Right lobe of liver (tissue), 6 donors: ENCODE measurements at places on chromosomes 6 and 20. TPM values are rescaled to one million over a fixed set of nuclear protein-coding genes. Genes with fewer than 3 reads are reported as not detected.

The ACTL10 gene
- total RNA-seq, result 0.69 TPM

The B3GAT2 gene
- not detected for total RNA-seq

DNA sequence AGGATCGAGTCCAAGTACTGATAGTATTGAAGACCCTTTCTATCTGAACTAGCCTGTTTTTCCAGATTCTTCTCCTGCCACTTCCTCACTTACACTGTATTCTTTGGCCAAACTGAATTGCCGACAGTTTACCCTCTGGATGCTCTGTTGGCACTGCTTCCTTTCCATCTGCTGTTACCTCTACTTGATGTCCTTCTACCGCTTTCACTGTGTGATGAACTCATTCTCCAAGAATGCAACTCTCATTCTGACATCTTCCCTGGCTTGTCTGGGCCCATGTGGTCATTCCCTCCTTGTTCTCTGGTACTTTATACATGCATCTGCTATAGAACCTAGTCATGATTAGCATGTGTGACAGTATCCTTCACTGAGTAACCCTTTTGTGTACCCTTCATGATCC is 16.3 kb downstream of the RPRD1B start:
- DNase-seq, result no peak

DNA sequence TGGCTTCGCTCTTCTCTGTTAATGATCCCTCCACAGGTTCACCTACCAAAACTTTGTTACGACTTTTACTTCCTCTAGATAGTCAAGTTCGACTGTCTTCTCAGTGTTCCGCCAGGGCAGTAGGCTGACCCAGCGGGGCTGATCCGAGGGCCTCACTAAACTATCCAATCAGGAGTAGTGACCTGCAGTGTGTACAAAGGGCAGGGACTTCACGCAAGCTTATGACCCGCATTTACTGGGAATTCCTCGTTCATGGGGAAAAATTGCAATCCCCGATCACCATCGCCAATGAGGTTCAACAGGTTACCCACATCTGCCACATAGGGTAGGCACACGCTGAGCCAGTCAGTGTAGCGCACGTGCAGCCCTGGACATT is 771.4 kb upstream of the DEFB115 start:
- no peak for DNase-seq

The MTFR2 gene
- total RNA-seq, result 0.68 TPM

- no peak for DNase-seq
Measured at GRCh38 chr20:3980260-3981131, 34.9 kb downstream of the RNF24 start.

DNA sequence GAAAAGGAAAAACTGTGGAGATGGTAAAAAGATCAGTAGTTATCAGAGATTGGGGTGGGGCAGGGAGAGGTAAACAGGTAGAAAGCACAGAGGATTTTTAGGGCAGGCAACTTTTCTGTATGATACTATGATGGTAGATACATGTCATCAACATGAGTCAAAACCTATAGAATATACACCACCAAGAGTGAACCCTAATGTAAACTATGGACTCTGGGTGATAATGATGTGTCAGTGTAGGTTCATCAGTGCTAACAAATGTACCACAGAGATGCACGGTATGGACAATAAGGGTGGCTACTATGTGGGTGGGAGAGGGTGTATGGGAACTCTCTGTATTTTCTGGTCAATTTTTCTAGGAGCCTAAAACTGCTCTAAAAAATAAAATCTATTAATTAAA is 18.5 kb downstream of the PACSIN1 start:
- no peak for DNase-seq

GRCh38 chr6:116866281-116866871 is 10.7 kb upstream of the RFX6 start:
- DNase-seq, result no peak

DNA sequence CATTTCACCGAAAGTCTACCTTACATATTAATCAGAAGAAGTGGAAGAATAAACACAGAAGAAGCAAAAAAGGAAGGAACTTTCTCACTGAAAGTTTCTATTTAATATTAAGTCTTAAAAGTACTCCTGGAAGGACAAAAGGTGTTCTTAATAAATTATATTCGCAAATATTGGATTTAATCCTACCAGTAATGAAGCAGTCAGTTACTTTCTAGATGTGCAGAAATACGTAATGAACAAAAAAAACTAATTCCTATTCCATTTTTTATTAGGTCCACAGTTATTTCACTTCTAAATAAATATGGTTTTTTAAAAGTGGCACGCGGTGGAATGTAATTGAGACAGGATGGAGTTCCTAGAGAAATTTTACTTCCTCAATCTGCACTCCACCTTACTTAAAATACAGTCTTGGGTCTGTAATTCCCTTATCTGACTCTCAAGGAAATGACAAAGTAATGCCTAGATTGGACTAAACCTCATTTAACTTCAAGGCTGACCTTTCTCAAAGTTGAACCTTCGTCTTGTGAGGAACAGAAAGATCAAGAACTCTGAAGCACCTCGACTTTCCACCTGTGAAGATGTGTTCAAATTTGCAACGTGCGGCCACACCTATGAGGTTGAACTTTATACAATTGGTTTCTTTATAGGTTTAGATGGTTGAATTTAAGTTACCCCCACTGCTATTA is 1.1 kb upstream of the TRAM2 start:
- DNase-seq, result no peak

DNA sequence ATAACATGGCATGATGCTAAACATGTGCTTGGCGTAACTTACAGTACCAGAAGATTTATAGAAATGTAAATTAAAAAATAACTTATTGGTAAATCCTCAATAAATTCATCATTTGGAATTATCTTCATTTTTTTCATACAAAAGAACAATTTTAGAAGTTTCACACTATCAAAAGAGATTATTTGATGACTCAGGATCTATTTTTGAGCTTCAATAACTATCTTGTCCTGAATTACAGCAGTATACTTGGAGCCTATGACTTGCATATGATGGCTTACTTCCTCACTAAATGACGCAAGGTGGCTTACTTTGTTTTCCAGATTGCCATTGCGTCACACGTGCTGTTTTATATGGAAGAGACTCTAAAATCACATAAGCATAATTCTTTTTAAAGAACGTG is 49.2 kb downstream of the KHDRBS2 start:
- no peak for DNase-seq

DNA sequence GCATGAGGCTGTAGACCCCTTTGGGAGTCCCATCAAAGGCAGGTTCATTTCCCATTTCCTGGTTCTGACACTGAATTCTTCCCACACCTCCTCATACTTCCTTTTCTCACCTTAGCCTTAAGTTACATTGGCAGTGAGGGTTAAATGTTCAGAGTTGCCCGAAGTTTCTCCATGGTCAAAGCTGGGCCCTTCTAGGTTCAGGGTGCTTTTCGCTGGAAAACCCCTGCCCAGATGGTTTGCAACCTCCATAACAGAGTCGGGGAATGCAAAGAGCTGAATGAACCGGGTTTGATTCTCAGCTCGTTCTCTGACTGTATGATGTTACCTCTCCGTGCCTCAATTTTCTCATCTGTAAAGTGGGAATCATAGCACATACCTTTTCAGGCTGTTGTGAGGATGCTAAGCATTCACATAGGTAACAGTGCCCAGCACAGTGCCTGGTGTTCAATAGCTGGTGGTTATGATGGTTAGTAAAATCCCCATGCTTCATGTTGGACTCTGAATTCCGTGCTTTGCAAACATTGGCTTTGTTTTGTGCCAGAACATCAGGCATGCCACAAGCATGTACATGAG is 149.8 kb downstream of the NFATC2 start:
- no peak for DNase-seq

DNA sequence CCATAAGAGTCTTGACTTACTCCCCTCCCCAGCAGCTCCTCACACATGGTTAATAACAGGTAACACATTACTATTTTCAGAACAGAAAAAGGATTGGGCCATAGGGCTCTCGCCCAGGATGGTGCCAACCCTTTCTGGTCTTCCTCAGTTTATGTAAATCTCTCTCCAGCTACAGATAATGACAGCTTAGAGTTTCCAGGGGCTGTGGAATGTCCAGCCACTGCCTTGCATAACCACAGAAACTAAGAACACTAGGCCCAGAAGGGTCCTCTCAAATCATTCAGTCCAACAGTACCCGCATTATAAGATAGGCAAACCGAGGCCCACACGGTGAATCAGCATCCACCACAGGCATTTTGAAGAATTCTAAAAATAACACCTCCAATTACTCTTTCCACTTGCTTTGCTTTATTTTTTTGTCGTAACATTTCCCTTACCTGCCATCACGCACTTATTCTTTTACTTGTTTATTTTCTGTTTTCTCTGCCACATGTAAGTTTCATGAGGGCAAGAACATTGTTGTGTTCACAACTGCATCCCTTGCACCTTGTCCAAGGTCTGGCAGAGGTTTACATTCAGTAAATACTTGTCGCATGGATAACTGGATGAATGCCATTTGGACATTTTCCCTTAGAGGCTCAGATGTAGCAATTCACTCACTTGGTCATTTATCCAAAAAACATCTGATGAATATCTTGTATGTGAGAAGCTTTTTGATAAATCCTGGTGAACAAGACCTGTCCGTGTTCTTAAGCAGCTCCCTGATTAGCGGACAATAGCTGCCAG is 6.4 kb upstream of the SDC4 start:
- DNase-seq, result no peak

The KIF25 gene
- 0.15 TPM for total RNA-seq

GRCh38 chr6:33429750-33430052 is 9.8 kb downstream of the SYNGAP1 start:
- DNase-seq, result no peak

- DNase-seq, result no peak
Measured at GRCh38 chr6:145497006-145497405, 238.3 kb downstream of the EPM2A start.

- DNase-seq, result no peak
Measured at GRCh38 chr6:116941727-116942126, 64.7 kb downstream of the RFX6 start.

GRCh38 chr6:82712826-82713225 is 349.2 kb downstream of the TPBG start:
- no peak for DNase-seq

DNA sequence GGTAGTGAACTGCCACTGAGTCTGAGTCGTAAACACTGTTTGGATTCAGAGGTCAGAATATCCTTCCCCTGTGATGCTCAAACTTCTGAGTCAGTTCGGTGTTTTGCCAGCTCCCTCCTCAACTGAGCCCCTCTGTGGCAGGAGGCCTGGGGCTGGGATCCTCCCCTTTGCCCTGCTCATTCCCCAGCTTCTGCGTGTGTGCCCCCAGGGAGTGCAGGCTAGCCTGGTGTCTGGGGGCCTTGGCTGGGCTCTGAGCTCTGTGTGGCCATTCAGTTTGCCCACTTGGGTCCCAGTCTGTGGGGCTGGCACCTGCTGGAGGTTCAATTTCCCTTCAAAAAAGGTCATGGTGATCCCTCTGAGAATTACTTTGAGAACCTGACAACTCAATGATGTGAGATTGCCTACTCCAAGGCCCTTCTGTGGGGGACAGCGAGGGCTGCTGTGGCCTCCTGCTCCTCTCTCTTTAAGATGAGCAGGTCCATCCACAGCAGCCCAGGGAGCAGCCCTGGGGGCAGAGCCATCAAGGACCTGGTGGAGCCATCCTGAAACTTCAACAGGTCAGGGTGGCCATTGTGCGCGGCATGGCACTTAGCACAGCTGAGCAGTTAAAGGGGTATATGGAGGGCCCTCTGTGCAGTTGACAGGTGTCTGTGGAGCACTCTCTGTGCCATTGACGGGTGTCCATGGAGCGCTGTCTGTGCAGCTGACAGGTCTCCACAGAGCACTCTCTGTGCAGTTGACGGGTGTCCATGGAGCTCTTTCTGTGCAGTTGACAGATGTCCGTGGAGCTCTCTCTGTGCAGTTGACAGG is 147.2 kb downstream of the SYCP2 start:
- no peak for DNase-seq

The RIPPLY2 gene
- total RNA-seq, result not detected

- no peak for DNase-seq
Measured at GRCh38 chr20:44843876-44844275, 33.5 kb upstream of the RIMS4 start.

GRCh38 chr20:43751167-43752050 is 24.6 kb upstream of the GTSF1L start:
- no peak for DNase-seq

DNA sequence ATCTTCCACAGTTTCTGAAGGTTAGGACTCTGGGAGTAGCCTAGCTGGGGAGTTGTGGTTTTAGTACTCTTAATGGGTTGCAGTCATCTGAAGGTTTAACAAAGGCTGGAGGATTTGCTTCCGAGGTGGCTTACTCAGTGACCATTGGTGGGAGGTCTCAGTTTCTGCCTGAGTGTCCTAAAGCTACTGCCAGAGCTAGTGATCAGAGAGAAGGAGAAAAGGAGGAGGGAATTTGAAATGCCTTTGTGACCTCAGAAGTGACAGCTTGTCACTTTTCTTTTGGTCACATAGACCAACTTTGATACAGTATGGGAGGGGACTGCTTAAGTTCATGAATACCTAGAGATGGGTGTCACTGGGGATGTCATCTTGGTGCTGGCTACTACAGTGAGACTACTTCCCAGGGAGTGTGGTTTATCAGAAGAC is 41.3 kb downstream of the NCOA3 start:
- DNase-seq, result no peak

GRCh38 chr6:117550618-117551242 is 51.6 kb downstream of the GOPC start:
- no peak for DNase-seq

The ERVFRD-1 gene
- not detected for total RNA-seq

DNA sequence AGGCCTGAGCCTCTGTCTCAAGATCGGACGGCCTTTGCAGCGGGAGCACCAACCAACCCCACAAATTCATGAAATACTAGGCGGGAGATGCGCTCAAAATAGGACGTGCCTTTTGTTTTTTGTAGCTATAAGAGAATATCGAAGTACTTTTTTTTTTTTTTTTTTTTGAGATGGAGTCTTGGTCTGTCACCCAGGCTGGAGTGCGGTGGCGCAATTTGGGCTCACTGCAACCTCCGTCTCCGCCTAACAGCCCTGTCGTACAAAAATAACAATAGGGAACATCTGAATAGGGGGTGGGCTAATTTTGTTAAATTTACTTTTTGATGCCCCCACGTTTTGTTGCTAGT is 5.9 kb upstream of the TUBB2A start:
- DNase-seq, result no peak

GRCh38 chr6:90183587-90184333 is 112.9 kb downstream of the BACH2 start:
- DNase-seq, result no peak

- no peak for DNase-seq
Measured at GRCh38 chr20:3307078-3307477, 68.1 kb upstream of the SLC4A11 start.

- DNase-seq, result no peak
Measured at GRCh38 chr6:157634546-157634945, 188.5 kb upstream of the SNX9 start.

GRCh38 chr6:149060300-149060984 is 257.1 kb upstream of the TAB2 start:
- DNase-seq, result no peak

The SLA2 gene
- total RNA-seq, result 0.20 TPM

GRCh38 chr6:87936065-87936464 is 111.6 kb upstream of the SPACA1 start:
- no peak for DNase-seq

- DNase-seq, result no peak
Measured at GRCh38 chr6:34465531-34466241, at the start of gene PACSIN1. TSS of gene PACSIN1 (plus strand) at chr6:34466076. CDS start at chr6:34526306, 60,230 bp downstream.

GRCh38 chr20:48940170-48940569 is 18.7 kb downstream of the ARFGEF2 start:
- DNase-seq, result no peak

The ETV7 gene
- total RNA-seq, result 0.51 TPM

The SLC22A1 gene
- 1,656 TPM for total RNA-seq

- no peak for DNase-seq
Measured at GRCh38 chr20:37711994-37712964, 18.4 kb downstream of the CTNNBL1 start.

The SYCP2L gene
- 0.20 TPM for total RNA-seq

The TMEM200A gene
- total RNA-seq, result not detected
